Stromal cell of bone marrow (primary cell): ENCODE measurements at places on chromosomes 7 and 10.
A peak's percentile ranks its signal among the peaks of the same experiment; 100 is the strongest.

DNA sequence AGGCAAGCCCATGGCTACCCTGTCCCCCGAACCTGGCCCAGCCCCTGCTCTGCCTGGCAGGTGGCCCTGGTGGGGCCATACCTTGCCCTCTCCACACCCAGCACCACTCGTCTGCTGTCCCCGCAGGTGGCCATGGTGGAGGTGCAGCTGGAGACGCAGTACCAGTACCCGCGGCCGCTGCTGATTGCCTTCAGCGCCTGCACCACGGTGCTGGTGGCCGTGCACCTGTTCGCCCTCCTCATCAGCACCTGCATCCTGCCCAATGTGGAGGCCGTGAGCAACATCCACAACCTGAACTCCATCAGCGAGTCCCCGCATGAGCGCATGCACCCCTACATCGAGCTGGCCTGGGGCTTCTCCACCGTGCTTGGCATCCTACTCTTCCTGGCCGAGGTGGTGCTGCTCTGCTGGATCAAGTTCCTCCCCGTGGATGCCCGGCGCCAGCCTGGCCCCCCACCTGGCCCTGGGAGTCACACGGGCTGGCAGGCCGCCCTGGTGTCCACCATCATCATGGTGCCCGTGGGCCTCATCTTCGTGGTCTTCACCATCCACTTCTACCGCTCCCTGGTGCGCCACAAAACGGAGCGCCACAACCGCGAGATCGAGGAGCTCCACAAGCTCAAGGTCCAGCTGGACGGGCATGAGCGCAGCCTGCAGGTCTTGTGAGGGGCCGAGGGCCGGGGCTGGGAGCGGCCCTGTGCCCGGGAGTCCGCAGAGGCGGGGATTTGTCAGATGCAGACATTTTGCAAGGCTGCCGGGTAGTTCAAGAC lies 13.2 kb downstream of the ORAI2 start:
- DNase-seq: no peak

- DNase-seq: no peak
These were observed 100.1 kb downstream of the NPSR1 start for GRCh38 chr7:34758111-34758601.

DNA sequence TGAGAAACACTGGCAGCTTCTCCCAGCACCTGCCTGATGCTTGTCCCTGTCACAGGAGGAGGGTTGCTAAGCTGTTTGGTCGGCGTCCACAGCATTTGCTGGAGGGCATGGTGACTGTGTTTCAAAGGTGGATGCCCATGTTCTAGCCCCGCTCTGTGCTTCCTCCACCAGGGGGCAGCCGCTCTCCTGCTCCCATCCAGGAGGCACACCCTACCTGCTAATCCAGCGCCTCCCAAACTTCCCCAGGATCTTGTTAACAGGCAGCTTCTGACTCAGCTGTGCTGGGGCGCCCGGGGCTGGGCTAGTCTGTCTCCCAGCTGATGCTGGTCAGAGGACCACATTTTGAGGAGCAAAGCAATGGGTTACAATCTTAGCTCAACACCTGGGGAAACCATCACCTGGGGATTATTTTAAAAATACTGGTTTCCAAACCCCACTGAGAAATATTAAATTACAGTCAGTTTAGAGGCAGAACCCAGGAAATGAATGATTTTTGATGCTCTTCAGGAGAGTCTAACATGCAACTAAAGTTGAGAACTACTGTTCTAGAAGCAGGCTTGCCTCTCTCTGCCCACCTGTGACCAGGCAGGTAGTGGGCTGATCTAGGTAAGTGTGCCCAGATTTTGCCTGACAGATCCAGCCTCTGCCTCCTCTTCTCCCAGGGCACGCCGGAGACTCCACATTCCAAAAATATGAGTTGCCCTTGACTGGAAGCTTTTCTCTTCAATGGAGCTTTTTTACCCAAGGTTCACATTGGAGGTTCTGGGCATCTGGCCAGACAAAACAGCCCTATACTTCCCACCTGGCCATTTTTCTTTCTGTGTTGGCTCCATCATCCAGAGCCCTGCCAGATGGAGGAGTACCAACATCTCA lies 92.7 kb upstream of the GPR26 start:
- no peak for DNase-seq

- DNase-seq: no peak
These were observed 3.3 kb downstream of the CUBN start for GRCh38 chr10:17126327-17126726.

DNA sequence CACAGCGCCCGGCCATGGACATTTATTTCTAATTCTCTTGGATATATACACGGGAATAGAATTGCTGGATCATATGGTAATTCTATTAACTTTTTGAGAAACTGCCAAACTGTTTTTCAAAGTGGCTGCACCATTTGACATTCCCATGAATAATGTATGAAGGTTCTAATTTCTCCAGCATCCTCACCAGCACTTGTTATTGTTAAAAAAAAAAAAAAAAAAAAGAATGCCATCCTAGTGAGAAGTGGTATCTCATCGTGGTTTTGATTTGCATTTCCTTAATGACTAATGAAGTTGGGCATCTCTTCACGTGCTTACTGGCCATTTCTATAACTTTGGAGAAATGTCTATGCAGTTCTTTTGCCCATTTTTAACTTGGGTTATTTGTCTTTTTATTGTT lies 13.5 kb downstream of the CNNM2 start:
- DNase-seq: no peak

DNA sequence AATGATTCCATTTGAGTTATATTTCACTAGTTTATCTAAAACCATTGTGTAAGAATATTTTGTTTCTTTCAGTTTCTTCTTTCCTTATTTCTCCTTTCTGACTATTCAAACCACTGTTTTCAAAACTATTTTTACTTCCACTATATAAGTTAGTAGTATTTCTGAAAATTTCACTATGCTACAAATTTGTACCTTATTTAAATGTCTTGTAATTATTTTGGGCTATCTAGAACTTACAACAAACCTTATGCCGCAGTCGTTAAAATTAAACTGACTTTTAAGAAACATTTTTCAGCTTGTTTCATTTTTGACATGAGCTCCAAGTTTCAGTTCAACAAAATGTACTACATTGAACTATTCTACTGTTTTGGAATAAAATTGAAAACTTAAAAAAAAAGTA lies 1.8 kb downstream of the TFEC start:
- no peak for DNase-seq

GRCh38 chr7:130379921-130380860 lies at the start of gene CPA1:
CPA1 (plus strand) TSS chr7:130380494; CDS start chr7:130380521, 27 bp downstream.
- no peak for DNase-seq

GRCh38 chr7:67553378-67553777 lies 556.7 kb downstream of the TYW1 start:
- peak; percentile 1 for DNase-seq

DNA sequence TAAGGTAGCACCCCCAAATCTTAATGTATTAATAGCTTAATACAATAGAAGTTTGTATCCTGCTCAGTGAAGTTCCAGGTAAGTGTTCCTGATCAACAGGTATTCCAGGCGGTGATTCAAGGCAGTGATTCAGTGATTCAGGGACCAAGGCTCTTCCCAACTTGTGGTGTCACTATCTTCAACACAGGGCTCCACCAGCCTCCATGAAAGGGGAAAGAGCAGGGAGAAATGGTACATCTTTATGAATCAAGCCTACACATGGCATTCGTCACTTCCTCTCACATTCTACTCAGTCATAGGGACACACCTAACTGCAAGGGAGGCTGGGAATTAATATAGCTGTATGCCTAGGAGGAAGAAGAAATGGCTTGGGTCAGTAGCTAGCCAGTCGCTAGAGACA lies 5.1 kb downstream of the GOLGA7B start:
- no peak for DNase-seq

- no peak for DNase-seq
These were observed 211.2 kb downstream of the SEMA3D start for GRCh38 chr7:84975586-84976185.

- DNase-seq: no peak
These were observed 48.8 kb upstream of the RASGEF1A start for GRCh38 chr10:43315535-43316207.

- no peak for DNase-seq
These were observed 337.9 kb downstream of the FGFR2 start for GRCh38 chr10:121260377-121260776.

DNA sequence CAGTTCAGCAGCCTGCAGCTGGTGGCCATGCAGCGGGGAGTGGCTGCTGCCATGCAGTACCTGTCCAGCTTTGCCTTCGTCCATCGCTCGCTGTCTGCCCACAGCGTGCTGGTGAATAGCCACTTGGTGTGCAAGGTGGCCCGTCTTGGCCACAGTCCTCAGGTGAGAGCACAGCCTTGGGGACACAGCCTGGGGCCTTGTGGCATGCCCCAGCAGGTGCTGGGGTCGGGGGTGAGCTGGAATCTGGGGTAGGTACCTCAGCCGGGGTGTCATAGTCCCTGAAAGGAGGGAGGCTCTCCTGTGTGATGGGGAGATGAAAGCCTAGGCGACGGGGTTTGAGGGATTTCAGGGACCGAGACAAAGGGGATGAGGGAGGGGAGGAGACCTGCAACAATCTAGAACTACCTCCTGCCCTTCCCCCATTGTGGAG lies 14.1 kb downstream of the EPHB6 start:
- no peak for DNase-seq

DNA sequence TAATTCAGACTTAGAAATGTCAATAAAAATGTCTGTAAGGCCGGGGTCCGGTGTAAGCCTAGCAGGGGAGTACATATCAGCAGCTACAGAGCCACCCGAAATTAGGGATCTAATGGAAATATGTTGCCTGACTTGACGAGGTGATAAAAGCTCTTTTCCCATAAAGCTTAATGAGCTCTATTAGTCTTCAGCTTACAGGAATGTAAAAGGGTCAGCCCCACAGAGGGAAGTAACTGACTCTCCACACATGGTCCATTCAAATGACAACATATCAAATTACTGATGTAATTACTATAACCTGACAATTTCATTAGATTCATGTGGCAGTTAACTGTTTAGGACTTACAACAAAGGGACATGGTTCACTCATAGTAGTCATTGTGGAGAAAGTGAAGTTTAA lies 62.3 kb downstream of the ATE1 start:
- no peak for DNase-seq

DNA sequence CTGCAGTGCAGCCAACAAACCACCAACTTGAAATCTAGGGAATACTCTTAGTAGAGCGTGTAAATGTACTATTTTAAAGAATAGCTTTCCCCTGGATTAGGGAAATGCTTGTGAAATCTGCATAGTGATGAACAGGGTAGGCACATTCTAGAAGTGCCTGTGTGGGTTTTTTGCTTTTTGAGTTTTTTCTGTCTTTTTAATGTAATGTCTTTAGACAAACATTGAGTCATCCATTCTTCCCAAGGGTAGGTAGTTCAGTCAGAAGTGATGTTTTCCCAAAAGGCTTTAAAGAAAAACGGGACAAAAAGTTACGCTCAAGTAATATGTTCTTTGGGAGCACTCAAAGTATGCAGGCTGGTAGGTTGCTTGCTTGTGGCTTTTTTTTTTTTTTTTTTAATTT lies 130.0 kb downstream of the AUTS2 start:
- DNase-seq: peak; percentile 29

DNA sequence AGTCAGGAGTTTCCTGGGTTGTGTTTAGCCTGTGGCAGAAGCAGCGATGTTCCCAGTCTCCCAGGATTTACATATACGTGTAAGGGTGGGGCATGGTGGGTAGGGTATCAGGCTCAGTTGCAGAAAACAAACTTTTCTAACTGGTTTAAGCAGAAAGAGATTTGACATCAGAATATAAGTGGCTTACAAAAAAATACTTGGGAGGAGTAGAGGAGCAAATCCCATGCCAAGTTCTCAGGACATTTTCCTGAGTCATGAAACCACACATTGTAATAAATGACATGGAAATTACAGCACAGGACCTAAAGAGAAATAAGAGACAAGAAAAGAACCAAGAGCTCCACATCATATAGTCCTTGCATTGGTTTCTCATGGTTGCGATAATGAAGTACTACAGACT lies 26.2 kb upstream of the FRMD4A start:
- DNase-seq: peak; percentile 59

DNA sequence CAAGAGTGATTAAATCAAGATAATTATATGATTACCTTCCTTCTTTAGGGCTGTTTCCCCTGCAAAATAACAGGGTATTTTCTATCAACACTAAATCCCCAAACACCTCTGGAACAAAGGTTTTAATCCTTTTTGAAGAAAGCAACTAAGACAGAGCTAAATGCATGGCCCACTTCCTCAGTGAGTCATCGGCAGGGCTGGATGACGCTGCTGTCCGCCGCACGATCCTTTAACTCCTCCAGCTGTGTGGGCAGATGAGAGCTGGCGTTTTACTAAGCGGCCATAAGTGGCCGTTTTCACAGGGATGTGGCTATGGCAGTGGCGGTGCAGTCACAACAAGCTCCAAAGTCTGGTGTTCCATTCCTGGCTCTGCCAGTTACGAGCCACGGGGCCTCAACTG lies 76.0 kb upstream of the C1QL3 start:
- DNase-seq: no peak

GRCh38 chr7:37173670-37174069 lies 275.0 kb downstream of the ELMO1 start:
- DNase-seq: no peak

- DNase-seq: no peak
These were observed 279.2 kb downstream of the CXCL12 start for GRCh38 chr10:44105696-44106095.

DNA sequence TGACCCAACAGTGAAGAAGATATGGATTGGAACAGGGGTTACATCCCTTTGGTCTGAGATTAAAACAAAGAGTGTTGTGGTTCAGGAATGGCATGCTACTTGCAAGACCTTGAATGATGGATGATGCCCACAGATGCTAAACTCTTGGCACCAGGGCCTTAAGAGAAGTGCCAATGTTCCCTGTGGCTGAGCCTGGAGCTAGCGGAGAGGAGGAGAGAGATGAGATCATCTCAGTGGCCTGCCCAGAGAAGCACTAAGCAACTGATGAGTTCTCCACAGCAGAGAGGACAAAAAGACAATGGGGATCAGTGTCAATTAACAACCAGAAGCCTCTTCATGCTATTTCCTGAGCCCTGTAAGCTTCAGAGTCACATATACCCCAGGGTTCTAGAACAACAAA lies 97.8 kb downstream of the ELAPOR2 start:
- no peak for DNase-seq

GRCh38 chr7:36301914-36302771 lies 87.5 kb upstream of the ANLN start:
- no peak for DNase-seq

GRCh38 chr10:71868192-71868697 lies 17.2 kb upstream of the PSAP start:
- peak; percentile 72 for DNase-seq

DNA sequence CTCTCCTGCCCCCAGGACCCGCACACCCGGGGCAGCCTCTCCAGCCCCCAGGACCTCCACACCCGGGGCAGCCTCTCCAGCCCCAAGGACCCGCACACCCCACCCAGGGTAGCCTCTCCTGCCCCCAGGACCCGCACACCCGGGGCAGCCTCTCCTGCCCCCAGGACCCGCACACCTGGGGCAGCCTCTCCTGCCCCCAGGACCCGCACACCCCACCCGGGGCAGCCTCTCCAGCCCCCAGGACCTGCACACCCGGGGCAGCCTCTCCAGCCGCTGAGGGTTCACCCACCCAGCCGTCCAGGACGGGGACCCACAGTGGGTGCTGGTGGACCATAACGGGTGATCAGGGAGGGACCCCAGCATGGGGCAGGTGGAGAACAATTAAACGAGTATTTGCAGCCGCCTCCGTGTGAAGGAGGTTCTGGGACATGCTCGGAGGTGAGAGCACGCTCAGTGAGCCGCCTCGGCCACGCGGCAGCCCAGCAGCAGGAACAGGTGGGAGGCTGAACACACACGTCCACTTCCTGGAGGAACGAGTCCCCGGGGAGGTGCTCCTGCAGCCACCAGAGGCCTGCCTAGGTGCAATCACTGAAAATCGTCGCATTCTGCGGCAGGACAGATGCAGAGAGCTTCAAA lies 107.9 kb downstream of the PDGFA start:
- DNase-seq: no peak
